ENCODE measurements at places on chromosomes 5 and 9.

GRCh38 chr5:163604013-163604412, 98.6 kb downstream of the MAT2B start:
- DNase-seq = no peak

- DNase-seq = no peak
These were observed 69.8 kb downstream of the GALNT10 start for GRCh38 chr5:154260224-154260927.

GRCh38 chr5:67259548-67260215, 63.1 kb upstream of the CD180 start:
- no peak for DNase-seq

DNA sequence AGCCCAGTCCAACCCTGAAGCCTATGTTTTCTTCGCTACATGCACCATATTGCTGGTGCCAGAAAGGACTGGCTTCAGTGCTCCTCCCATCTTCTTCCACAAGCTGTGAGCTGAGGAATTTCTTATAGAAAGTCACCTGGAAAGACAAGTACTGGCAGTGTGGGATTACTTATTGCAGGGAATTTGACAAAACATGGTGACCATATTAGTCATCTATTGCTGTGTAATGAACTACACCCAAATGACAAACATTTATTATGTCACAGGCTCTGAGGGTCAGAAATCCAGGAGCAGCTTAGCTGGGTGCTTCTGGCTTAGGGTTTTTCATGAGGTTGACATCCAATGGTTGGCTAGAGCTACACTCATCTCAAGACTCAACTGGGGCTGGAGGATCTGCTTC, 75.5 kb downstream of the ENTREP1 start:
- DNase-seq = no peak

GRCh38 chr5:158308429-158309025, 449.6 kb upstream of the CLINT1 start:
- no peak for DNase-seq

DNA sequence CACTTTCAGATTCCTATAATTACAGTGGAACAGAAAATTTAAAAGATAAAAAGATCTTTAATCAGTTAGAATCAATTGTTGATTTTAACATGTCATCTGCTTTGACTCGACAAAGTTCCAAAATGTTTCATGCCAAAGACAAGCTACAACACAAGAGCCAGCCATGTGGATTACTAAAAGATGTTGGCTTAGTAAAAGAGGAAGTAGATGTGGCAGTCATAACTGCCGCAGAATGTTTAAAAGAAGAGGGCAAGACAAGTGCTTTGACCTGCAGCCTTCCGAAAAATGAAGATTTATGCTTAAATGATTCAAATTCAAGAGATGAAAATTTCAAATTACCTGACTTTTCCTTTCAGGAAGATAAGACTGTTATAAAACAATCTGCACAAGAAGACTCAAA, 29.5 kb downstream of the ZFYVE16 start:
- DNase-seq = no peak

DNA sequence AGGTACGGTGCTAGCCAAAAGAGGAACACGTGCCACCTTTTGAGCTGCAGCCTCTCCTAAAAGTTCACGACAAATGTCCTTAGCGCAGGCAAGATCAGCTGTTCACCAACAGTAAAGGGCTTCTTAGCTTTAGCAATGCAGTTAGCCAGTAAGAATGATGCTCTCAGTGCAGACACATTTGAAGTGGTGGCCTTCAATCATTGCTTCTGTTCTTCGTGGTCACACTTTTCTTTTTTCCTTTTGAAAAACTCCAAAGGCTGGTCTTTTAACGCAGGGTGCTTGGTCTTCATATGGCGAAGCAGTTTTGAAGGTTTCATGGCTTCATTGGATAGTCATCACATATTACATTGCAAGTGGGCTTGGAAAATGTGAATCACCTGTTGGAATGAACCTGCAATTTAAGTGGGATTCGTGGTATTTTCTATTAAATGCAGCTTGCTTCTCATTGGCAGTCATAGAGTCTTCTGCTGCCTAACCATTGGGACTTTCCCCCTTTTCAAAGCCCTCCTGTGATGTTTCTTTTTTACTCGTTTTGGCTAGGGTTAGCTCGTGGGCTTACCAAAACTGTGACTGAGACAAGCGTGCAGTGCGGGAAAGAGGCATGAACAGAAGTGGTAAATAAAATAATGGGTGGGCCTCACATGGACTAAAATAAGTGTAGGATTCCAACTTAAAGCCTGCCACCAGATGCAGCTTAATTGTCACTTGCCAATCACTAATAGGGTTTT, 100.9 kb downstream of the MRPL36 start:
- DNase-seq = no peak

- DNase-seq = no peak
These were observed 55.9 kb downstream of the MLLT3 start for GRCh38 chr9:20566401-20566800.

DNA sequence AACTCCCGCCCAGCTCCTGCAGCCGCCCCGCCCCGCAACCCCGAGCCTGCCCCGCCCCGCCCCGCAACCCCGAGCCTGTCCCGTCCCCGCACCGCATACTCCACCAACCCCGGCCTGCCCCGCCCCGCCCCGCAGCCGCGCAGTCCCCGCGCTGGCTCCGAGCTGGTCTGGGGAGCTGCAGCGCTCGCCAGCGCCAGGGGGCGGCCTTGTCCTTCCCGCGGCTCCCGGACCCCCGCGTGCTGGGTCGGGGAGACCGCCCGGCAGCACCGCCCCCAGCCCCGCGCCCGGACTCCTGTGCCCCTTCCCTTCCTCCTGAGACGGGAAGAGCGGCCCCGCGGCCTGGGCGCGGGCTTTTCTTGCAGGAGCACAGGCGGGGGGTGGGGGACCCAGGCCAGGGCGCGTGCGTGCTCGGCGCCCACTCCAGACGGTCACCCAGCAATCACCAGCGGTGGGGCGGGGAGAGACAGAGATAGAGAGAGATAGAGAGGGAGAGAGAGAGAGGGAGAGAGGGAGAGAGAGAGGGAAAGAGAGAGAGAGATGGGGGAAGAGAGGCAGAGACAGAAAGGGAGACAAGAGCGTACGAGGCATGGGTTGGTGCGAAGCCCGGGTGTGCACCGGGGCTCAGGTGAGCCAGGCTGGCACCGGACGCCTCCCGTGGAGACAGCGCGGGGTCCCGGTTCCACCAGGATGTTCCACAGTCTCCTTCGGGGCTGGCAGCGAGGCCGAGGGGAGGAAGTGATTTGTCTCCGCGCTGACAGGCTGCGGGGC, 14.7 kb upstream of the TMEM250 start:
- DNase-seq = no peak

DNA sequence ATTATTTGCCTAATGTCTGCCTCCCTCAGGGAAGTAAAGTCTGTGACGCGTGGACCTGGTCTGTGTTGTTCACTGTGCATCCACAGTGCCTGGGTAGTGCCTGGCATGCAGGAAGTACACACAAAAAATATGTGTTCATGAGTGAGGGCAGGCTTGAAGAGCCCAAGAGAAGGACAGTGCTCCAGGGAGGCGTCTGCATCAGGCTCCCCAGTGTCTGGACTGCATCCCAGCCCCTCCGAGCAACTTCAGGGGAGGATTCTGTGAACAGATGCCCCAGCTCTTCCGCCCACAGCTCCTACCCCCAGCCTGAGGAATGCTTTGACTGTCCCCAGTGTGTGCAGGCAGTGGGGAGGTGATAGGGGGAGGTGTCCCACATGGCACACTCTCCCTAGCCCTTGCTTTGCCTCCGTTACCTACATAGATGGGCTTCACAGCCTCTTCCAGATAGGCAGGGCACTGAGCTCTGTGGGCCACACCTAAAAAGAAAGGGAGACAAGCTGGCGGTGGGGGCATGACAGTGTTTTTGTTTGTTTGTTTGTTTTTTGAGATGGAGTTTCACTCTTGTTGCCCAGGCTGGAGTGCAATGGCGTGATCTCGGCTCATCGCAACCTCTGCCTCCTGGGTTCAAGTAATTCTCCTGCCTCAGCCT, 25.4 kb downstream of the IRF1 start:
- DNase-seq = no peak

- no peak for DNase-seq
These were observed 18.4 kb downstream of the AP3B1 start for GRCh38 chr5:78275998-78276543.

DNA sequence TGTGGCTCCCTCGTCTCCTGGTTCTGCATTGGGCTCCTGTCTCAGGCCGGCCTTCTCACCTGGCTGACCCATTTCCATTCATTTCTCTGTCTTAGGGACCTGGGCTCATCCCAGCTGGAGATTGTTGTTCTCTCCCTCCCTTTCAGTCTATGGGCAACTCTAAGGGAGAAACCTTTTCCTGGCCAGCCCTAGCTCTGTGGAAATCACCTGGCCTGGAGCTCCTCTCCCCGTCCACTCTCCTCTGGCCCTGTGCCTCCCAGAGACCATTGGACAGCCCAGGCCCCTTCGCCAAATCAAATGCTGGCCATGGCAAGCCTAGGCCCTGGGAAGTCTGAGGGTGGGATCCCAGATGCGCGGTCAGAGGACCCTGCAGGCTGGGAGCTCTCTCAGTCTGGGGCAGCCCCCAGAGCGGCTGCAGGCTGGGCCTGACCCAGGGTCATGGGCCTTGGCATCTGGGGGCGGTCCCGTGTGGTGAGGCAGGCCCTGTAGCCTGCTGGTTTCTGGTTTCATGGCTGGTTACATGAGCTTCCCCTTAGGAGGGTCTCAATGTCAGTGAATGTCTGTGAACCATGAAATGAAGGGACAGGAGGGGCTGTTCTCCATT, 253.5 kb downstream of the AOPEP start:
- no peak for DNase-seq

- DNase-seq = no peak
These were observed 1146.9 kb upstream of the DMAC1 start for GRCh38 chr9:8946461-8946860.

GRCh38 chr5:117041926-117042595, 467.4 kb upstream of the SEMA6A start:
- no peak for DNase-seq

DNA sequence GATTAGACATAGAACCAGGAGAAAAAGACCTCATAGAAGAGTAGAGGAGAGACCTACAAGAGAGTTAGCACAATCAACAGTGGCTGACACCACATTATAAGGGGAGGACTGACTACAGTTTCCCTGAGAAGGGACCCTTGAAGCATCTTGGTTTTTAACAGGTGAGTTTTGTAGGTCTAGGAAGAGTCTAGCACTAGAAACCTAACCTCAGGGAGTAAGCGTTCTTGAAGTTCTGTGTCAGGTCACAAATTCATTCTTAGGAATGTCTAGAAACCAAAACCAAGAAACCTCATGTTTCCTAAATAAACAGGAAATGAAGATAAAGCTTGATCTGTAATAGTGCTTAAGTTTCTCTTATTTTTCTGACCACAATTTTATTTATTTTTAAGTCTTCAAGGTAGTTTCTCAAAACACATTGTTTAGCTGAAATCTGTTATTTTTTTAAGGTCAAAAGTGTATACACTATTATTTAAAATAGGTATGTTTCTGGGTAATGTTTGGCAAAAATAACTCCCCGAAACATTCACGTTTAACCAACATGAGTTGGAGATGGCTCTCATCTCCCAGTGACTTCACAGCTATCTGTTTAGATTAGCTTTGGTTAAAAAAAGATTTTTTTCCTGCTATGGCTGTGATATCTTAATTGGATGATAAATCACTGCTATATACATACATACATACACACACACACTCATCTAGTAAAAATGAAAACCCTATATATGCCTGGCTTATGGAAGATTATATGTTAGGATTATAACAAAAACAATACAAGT, 37.1 kb downstream of the MAP3K1 start:
- DNase-seq = no peak

DNA sequence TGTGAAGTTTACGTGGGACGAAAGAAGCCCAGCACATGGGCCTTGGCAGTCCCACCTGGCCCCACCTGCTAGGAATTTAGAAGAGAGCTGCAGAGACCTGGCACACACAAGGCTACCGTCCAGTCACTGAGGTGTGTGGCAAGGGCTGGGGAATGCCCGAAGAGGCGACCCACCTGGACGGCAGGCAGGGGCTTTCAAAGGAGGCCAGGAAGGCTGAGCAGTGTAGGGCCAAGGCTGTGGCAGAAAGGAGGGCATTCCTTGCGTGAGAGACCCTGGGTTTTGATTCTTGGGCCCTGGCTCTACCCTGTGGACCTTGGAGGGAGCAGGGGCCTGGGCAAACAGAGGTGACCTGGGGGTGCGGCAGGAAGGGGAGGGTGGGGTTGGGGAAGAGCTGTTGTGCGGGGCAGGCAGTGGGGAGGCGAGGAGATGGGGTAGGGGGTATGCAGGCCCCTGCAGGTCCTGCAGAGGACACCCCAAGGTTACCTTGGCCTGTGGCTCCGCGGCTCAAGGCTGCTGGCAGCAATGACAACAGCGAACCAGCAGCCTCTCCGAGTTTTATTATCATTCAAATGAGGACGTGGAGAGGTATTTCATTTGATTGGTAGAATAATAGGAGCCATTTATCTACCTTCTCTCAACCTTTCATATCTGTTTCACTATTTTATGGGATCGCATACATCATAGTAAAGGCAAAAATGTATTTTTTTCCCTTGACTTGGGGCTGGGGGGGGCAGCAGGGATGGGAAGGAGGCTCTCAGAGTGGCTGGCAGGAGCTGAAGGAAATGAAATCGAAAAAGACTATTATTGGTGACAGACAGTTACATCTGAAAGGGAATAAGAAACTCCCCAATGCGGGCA, 24.8 kb downstream of the TSPAN17 start:
- no peak for DNase-seq

GRCh38 chr5:29379619-29380018, 1813.9 kb upstream of the CDH6 start:
- no peak for DNase-seq

DNA sequence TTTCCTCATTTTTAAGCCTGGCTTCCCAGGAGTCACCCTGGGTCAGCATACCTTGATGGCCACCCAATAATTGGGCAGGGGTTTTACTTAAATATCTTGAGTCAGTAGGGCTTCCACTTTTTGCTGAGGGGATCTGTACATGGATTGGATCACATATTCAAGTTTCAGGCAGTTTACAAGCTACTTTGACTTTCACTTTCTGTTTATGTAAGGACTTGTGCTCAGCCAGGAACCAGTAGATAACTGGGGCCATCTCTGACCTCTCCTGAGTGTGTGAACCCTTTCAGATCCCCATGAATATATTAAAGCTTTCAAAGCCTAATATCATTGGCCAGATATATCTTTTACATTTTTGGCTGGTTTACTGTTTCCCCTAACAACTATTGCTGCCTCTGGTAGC, 45.1 kb downstream of the SLCO6A1 start:
- DNase-seq = no peak
